ENCODE measurements at places on chromosomes 11 and 22.

GRCh38 chr11:34564807-34565241, 51.2 kb upstream of the ELF5 start:
- no peak for DNase-seq

DNA sequence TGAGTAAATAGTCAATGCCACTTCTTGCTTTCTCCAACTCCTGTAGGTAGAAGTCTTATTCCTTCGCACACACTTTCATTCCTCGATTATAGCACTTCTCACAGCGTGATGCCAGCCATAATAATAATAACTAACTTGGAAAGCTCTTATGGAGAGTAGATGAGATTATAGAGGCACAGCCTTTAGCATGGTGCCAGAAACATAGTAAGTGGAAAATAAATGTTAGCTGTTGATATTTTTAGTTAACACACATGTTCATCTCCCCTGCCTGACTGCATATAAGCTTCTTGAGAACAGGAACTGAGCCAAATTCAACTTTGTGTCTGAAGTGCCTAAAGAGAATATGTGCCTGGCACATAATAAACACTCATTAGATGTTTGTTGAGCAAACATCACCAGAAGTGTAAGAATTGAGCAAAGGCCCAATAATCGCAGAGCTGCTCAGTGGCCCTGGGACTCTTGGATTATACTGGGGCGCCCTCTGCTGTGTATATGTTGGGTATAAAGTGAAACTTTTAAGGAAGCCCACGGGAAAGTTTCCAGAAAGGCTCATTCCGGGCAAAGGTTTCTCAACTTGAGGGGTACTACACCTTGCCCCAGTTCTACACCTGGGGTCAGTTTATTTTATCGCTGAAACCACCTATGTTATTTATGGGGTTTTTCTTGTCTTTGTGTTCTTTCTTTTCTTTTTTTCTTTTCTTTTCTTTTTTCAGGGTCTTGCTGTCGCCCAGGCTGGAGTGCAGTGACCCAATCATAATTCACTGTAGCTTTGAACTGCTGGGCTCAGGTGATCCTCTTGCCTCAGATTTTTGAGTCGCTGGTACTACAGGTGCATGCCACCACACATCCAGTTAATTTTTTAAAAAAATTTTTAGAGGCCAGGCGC, 22.3 kb downstream of the SLN start:
- peak; percentile 93 for DNase-seq

DNA sequence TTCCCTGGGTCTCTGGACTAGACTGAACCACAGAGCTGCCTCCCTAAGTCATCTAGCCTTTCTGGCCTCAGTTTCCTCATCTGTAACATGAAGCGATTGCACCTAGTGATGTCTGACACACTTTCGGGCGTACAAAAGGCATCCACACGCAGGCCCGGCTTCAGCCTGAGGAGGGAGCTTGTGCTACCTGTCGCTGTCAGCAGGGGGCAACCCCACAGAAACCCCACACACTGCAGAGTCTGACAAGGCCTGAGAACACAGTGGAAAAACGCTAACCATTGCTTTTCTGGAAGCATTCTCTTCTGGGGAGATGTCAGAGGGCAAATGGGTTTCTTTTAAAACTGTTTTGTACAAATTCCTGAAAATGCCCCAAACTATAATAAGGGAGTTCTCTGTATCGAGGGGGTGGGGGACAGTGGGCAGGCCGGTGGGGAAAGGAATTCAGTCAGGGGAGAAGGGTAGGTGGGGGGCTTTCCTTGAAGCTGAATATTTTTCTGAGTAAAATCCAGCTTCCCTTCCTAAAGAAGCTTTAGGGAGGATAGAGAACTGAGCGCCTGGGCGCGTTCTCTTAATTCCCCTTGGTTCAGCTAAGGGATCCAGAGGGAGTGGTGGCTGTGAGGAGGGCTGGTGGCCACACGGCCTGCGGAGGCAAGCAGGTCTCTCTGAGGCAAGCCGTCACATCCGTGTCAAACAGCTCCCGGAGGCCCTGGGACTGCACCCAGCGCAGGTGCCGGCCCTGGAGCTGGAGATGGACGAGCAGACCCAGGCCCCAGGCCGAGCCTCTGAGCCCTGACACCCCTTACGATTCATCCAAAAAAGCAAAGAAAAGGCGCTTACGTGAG, 533 bp downstream of the ELF5 start:
- no peak for DNase-seq

- DNase-seq = no peak
Observed at GRCh38 chr22:28435982-28436381, 243.7 kb downstream of the TTC28 start.

- DNase-seq = no peak
Observed at GRCh38 chr11:114482114-114482513, 42.8 kb downstream of the REXO2 start.

DNA sequence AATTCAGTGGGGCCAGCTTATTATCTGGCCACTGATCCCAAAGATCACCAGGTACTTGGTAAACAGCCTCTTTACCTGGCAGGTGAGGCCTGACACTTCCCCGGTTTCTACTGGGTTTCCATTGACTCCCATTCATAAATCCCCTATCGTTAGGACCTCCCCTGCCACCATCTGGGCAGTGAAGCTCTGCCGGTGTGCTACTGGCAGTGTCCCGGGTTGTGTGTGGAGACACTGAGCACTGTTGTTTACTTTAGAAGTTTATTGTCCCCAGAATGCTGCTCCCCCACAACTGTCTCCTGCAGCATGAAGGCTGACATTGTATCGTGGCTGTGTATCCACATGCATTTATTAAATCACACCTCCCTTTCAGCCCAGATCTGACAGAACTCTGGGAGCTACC, 142.7 kb downstream of the WNT7B start:
- peak; percentile 9 for DNase-seq

DNA sequence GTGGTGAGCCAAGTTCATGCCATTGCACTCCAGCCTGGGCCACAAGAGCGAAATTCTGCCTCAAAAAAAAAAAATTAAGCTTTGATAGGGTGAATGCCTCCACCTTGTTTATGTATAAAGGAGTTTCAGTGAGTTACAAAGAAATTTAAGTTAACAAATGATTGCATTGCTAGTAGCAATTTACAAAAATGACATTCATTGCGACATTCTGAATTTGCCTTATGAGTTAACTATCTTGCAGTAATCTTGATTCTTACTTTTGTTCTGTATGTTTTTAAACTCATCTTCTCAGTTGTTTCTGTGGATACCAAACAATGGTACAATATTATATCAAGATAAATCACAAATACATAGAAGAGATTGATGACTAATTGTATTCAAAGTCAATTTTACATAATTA, 207.0 kb downstream of the DDX10 start:
- DNase-seq = no peak

DNA sequence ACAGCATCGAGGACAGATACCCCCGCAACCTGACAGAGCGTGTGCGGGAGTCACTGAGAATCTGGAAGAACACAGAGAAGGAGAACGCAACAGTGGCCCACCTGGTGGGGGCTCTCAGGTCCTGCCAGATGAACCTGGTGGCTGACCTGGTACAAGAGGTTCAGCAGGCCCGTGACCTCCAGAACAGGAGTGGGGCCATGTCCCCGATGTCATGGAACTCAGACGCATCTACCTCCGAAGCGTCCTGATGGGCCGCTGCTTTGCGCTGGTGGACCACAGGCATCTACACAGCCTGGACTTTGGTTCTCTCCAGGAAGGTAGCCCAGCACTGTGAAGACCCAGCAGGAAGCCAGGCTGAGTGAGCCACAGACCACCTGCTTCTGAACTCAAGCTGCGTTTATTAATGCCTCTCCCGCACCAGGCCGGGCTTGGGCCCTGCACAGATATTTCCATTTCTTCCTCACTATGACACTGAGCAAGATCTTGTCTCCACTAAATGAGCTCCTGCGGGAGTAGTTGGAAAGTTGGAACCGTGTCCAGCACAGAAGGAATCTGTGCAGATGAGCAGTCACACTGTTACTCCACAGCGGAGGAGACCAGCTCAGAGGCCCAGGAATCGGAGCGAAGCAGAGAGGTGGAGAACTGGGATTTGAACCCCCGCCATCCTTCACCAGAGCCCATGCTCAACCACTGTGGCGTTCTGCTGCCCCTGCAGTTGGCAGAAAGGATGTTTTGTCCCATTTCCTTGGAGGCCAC, 3.3 kb downstream of the FADD start:
- DNase-seq = no peak
